ENCODE measurements at places on chromosomes 6 and 20.

DNA sequence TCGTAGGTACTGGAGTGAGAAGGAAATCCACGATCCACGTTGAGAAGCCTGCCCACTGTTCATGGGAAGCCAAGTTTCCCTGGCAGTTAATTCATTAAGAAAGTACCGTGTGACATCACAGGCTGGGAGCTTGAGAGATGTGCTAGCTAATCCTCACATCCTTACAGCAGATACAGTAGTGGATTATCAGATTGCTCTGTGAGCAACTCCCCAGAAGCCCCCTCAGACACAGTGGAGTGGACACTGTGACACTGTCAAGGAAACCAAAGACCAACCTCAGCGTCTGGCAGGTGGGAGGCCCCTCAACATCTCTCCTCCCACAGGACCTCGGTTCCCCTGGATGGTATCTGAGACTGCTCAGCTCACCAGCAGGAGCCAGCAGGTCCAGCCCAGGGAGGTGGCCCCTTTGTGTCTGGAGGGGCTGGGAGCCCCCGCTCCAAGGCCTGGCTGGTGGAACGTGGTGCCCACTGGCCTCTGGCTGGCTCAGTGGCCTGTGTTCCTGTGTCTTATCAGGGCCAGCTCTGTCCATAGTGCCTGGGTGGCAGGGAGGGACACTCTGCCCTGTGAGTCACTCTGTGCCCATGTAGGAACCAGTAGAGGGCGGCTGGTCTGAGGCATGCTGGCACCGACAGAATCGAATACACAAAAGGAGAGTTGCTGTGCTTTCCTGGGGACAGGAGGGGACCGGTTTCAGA, 7.2 kb downstream of the PYGB start:
- no peak for DNase-seq

DNA sequence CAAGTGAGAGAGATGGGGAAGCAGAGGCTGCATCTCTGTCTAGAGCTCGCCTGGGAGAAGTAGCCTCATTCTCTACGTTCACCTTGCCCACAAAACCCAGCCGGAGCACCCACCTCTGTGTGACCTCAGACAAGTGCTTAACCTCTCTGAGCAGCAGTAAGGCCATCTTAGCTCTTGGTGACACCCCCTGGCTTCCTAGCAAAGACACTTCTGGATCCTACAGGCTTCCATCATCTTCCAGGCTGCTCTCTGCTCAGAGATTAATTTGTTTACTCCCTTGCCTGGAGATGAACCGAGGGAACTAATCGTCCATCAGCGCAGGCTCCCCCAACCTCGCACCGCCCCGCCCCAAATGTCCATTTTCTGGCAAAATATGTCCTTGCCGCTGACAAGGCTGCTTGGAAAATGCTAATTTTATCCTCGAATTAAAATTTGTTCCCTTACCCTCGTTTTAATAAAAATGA, 24.0 kb upstream of the CTNNBL1 start:
- DNase-seq, result no peak

DNA sequence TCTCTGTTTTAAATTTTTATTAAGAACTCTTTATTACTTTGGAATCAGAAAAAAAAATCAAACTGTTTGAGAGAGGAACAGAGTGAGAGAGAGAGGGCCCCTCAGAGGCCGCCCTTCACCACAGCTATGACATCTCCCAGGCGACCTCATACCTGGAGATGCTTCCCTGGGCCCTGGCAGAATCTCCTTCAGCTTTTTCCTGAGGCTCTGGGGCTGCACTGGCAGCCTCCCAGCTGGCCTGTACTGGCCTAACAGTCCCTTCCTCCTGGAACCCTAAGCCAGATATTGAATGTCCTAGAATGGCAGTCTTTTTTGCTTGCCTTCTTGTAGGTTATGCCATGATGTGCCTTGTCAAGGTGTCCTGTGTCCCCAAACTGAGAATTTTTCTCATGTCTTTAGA, 13.7 kb downstream of the ABHD12 start:
- no peak for DNase-seq

- DNase-seq, result no peak
These were observed 47.5 kb upstream of the ALDH8A1 start for GRCh38 chr6:134997133-134997995.

GRCh38 chr6:117549611-117550010, 52.7 kb downstream of the GOPC start:
- no peak for DNase-seq

- no peak for DNase-seq
These were observed 52.1 kb downstream of the TMEM200A start for GRCh38 chr6:130417951-130418350.

- DNase-seq, result no peak
These were observed 9.7 kb upstream of the TNFRSF6B start for GRCh38 chr20:63686492-63687321.

GRCh38 chr6:33439956-33440648, 14.3 kb upstream of the ZBTB9 start:
- DNase-seq, result no peak

DNA sequence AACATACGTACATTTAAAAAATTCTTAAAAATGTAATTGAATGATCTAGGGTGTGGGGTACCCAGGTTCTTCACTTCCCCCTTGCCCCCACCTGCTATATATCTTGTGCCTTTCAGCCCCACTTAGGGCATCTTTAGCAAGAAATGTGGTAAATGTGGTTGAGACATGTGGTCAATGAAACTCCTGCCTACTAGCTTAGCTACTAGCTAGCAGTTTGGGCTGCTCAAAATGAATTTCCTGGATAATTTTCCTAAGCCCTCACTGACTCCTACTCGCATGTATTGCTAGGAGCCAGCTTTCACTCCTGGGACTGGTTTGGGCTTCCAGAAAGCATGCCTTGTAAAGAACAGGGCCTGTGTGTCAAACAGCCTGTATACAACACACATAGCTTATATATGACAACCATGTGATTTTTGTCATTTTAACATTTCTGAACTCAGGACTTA, 257.3 kb downstream of the ATXN1 start:
- DNase-seq, result no peak

- DNase-seq, result no peak
These were observed 234.3 kb downstream of the PACRG start for GRCh38 chr6:162962093-162962492.

DNA sequence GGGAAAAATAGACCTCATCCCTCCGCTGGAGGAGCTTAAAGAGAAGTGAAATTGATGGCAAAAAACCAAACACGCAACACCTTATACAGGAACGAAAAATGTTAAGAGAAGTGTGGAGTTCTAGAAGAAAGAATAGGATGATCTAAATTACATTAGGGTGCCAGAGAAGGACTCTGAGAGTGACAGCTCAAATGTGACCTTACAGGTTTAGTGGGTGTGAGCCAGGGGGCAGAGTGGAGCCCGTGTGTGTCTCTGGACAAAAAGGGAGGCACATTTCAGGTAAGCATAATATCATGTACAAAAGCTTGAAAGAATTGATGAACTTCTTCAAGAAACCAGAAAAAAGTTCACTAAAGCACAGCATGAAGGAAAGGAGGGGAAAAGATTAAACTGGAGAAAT, 20.8 kb downstream of the HLA-DRA start:
- DNase-seq, result no peak

- no peak for DNase-seq
These were observed 20.7 kb upstream of the DCDC2 start for GRCh38 chr6:24378473-24379097.

DNA sequence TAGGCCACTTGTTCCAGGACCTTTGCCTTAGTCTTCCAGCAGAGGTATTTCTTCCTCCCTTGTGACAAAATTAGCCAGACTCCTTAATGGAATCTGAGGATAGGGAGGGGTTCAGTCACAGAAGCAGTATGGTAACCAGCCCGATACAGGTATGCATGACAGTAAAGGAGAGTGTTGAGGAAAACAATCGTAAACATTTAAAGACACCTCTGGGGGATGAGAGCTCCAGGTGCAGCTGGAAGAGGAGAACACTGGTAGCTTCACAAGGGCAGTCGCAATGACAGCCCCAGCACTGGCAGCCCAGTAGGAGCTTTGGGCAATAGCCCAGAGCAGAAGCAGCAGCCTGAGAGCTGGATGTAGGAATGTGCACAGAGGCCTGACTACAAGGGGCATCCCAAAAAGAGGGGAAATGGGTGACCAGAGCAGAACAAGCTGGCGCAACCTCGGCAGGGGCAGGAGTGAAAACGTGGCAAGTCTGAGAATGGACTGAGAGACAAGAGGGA, 344.9 kb upstream of the JAG1 start:
- no peak for DNase-seq

- no peak for DNase-seq
These were observed 117.9 kb upstream of the AKAP12 start for GRCh38 chr6:151121900-151122299.
